ENCODE measurements at places on chromosomes 4 and X.

GRCh38 chr4:5469151-5469775 lies 239.1 kb downstream of the EVC2 start:
- no peak for DNase-seq

DNA sequence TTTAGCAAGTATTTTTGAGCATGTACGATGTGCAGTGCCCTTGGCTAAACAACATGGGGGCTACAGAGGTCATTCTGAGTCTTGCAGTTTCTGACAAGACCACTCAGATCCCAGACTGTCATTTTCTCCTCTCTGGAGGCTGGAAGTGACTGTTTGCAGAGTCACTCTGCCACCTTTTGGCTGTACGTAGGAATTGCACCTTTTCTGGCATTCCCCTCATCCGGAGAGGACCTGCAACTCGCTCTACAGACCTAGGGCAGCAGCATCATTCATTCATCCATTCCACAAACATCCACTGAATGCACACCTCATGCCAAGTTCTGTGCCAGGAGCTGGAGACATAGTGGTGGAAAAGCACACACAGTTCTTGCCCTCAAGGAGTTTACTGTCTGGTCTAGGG lies 160.4 kb upstream of the GPR101 start:
- DNase-seq = peak; percentile 35

DNA sequence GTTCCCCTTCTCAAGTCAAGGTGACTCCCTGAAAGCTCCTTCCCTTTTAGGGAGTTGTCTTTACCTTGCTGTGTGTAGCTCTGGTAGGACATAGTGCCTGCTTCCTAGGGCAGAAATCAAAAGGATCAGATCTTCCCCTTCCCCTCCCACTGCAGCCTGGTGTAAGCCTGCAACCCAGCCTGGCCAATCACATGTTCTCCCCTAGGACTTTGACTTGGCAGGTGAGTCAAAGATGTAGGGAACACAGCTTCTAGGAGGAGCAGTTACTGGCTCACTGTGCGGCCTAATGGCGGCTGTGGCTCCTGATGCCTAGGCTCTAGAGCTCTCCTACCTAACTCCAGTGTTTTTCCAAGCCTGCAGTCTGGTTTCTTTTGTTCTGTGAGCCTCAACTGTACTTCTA lies 103.9 kb downstream of the AASDH start:
- DNase-seq = no peak

GRCh38 chr4:177974461-177974860 lies 532.2 kb upstream of the AGA start:
- no peak for DNase-seq

DNA sequence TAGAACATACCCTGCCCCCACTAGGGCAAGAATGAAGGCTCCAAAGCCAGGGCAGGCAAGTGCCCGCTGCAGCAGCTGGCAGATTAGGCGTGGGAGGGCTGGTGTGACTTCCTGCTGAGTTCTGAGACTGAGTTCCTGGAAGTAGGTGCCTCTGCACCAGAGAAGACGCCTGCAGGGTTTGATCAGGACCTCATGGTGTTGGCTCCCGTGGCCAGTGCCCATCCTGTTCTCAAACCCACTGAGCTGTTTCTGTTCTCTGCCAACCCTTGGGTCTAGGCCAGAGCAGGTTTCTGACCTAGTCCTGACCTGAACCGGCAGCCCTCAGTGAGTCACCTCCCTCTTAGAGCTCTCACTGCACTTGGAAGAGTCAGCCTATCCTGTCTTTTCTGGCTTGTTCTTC lies 220.7 kb downstream of the HS6ST2 start:
- DNase-seq = peak; percentile 58
